ENCODE measurements at places on chromosomes 5 and 9.

GRCh38 chr9:109336409-109336808 lies 15.6 kb upstream of the EPB41L4B start:
- no peak for DNase-seq

DNA sequence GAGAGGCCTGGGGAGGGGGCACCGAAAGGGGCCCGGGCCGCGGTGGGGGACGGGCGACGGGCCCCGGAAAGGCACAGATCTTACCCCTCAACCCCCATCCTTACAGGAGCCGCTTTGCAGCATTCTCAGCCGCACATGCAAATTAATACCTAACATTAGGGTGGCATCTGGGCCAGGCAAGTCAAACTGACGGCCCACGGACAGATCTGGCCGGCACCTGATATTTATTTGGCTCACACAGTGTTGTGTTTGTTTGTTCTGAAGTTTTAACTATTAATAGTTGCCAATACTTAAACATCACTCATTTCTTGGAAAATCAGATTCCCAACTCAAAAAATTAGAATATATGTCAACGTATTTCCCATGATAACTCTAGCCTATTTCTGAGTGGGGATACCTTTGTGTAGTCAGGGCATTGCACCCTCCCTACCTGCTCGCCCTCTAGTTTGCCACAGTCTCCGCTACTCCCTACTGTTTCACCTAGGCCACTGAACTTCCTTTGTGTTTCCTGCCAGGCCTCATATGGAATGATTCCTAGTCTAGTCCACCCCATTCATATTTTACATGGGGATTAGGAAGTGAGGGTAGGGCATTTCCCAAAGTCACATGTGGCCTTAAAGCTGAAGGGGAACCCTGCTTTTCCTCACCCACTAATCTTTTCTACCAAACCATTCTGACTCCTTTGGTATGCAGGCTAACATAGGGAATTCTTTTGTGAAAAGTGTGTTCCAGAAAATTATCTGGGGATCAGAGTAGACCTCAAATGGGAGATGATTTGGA lies 71.9 kb upstream of the LARP1 start:
- DNase-seq: no peak

- no peak for DNase-seq
These were observed 21.2 kb downstream of the TXNDC8 start for GRCh38 chr9:110316261-110317075.

- no peak for DNase-seq
These were observed 2.2 kb upstream of the PBX3 start for GRCh38 chr9:125745018-125745417.

DNA sequence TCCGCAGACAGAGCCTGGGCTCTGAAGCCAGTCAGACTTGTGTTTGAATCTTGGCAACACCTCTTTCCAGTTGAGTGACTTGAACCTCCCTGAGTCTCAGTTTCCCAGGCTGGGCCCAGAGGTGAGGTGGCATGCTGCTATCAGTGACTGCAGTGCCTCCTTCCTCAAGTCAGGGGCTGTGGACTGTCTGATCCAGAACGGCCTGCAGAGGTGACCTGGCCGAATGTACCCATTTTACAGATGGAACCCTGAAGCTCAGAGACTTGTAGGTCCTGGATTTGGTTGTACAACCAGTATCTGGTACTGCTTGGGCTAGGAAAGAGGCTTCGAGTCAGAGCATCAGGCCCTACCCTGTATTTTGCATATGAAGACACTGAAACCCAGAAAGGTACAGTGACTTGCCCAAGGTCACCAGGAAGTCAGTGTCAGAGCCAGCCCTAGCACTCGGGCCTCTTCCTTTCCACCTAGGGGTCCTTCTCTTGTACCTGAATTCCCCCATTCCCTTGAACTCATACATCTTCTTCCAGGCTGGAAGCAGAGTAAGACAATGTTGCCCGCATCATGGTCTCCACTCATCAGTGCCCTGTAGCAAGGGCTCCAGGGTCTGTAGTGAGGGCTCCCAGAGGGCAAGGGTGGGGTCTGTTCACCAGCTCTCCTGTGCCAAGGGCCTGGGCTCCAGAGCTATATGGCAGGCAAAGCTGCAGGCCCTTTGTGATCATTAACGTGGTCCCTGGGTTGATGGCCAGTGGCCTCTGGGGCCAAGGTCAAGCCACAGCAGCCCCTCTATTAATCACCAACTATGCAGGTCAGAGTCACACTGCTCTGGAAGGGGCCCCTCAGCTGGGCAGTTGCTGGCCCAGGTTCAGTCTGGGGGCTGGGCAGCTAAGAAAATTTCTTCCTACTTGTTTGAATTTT lies 28.5 kb downstream of the GSN start:
- DNase-seq: no peak

DNA sequence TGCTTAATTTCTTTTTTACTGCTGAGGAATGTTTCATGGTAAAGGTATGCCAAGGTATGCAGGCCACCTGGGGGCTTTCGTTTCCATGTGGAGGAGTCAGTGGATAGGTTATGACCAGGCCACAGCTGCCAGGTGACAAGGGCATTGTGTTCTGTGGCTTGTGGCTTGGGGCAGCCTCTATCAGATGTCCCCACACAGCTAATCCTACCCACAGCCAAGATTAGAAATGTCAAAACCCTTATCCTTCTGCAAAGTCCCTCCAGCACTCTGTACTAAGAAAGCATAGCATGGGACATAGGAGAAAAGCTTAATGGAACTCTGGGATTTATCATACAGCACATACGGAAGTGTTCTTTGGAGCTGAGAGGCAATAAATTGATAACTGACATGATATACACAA lies 171.2 kb upstream of the S1PR3 start:
- DNase-seq: no peak

- no peak for DNase-seq
These were observed 71.2 kb downstream of the EPB41L4B start for GRCh38 chr9:109249615-109250014.

- no peak for DNase-seq
These were observed 278.3 kb upstream of the PTGER4 start for GRCh38 chr5:40401284-40402006.

DNA sequence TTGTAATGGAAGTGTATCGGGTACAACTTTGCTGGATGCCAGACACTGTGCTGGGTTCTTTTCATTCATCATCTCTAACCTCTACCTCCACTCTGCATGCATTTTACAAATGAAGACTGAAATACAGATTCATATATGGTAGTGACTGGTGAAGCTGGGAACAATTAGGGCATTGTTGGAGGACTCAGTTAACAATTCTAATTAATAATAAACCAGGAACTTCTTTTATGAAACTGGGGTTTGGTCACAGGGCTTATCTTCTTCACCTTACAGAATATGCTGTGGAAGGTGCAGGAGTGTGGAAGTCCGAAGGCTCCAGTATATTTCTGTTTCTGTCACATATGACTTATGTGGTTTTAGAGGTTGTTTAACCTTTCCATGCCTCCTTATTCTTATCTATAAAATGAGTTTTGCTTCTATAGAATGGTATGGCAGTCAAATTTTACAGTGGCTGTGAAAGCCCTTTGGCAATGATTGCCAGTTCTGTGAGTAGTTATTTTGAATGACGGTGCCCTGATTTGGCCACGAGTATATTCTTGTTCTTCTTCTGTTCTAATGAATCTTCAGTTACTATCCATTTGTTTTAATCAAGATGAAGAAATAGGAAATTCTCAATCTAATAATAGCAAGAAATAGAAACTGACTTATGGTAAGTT lies 284.7 kb downstream of the GABRB2 start:
- DNase-seq: no peak

DNA sequence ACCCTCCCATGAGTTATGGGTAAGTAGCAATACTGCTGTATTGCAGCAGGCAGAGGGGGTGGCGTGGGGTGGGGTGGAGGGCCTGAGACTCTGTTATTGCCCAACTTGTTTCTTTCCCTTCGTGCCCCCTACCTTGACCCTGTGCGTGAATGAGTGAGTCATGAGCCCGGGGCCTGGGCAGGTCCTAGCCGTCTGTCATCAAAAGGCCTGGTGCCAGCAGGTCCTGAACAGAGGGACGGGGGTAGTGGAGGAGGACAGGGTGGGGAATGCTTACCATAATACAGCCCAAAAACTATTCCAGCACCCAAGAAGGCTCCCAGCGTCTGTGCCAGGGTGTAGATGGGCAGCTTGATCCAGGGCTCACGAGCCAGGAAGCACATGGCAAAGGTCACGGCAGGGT lies 4.3 kb downstream of the AQP3 start:
- no peak for DNase-seq

- no peak for DNase-seq
These were observed 272.3 kb downstream of the ZSWIM6 start for GRCh38 chr5:61604076-61605025.

GRCh38 chr5:96655506-96655905 lies 6.7 kb upstream of the CAST start:
- no peak for DNase-seq

- DNase-seq: no peak
These were observed 62.9 kb downstream of the HSD17B4 start for GRCh38 chr5:119515192-119515591.

DNA sequence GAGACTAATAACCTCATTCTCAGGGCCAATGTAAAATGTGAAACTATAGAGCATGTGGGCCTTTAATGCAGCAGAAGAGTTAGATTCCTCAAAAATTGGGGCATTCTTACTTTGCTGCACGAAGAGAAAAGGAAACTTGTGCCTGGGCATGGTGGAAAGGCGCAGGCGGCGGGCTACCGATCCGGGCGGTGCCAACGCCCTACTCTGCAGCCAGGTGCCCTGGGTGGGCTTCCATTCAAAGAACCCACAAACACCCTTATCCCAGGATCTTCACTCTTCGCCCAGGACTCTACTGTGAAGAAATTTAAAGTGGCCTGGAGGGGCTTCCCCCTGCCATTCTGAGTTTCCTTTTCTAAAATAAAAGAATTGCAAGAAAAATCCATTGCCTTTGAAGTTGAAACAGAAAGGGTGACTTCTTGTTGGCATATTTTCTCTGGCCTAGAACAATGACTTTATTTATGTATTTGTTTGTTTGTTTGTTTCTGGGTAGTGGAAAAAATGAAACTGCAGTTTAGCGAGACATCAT lies 124.9 kb downstream of the TMEM161B start:
- no peak for DNase-seq

GRCh38 chr9:27431543-27432147 lies 92.4 kb upstream of the IFNK start:
- no peak for DNase-seq

GRCh38 chr9:88528080-88528790 lies 6.7 kb upstream of the NXNL2 start:
- no peak for DNase-seq

GRCh38 chr5:10655161-10655971 lies 91.5 kb downstream of the ANKRD33B start:
- DNase-seq: no peak

DNA sequence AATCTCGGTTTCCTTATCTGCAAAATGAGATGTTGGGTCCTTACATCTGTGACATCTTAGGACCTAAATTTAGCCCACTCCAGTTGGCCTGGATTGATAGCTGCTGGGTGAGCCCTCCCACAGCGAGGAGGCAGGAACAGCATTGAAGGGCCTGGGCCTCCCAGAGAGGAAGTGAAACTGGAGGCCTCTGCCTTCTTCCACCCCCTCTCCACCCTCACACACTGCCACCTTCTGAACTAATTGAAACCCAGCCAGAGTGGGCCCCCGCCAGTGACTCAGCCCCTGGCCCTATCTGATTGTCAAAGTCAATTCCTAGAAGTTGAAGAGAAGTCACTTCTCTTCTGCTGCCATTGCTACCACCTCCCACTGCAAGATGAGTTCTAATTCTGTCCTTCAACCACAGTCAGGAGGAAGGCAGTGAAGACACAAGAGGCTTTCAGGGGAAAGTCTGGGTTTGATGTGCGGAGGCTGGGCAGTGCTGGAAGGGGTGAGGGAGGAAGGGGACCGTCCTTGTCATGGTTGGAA lies 55.2 kb upstream of the NEK6 start:
- DNase-seq: no peak

GRCh38 chr9:114206221-114206789 lies 51.0 kb downstream of the COL27A1 start:
- DNase-seq: no peak

GRCh38 chr5:83540783-83541182 lies 69.2 kb downstream of the VCAN start:
- DNase-seq: no peak

- DNase-seq: no peak
These were observed 1746.6 kb upstream of the C9orf72 start for GRCh38 chr9:29319736-29320513.

DNA sequence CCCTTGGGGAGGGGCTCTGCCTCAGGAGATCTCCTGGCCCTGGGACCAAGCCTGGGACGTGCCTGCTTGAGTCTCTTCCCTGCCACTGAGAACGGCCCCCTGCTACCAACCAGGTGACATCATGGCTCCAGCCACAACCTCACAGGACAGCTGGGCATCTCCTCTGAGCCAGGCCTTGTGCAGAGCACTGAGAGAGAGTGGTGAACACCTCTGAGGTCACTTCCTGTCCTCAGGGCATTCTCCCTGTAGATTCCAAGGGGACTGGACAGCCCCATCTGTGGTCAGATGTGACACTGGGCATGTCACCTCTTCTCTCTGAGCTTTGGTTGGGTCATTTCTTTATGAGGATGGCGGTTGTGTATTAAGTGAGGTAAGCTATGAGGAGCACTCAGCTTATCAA lies 172.0 kb downstream of the MELK start:
- no peak for DNase-seq

- no peak for DNase-seq
These were observed 40.4 kb downstream of the ACTBL2 start for GRCh38 chr5:57442080-57442839.

GRCh38 chr5:2311851-2312250 lies 429.1 kb upstream of the IRX4 start:
- DNase-seq: no peak

GRCh38 chr9:104287253-104287878 lies 193.3 kb downstream of the SMC2 start:
- no peak for DNase-seq

DNA sequence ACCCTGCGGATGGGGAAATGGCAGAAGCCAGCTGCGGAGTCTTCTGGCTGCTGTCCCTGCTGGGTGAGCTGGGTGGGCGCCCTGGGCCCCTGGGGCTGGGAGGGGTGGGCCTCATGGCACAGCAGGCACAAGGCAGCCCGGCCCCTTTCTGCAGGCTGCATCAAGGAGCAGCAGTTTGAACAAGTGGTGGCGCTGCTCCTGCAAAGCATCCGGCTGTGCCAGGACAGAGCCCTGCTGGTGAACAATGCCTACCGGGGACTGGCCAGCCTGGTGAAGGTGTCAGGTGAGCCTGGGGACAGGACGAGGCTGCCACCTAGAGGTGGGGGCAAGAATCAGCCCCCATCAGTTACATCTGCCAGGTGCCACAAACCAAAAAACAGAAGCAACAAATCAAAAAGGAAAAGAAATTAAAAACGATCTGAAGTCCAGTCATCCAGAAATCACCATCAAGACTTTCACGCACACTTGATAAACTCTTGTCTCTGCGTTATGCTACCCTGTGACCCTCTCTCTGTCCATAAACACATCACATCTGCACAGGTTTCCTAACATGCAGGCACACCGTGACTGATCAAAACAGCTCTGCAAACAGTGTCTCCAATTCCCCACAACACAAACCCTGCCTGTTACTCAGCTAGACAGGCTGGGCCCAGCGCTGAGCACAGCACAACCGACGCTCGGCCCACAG lies 13.9 kb downstream of the REXO4 start:
- no peak for DNase-seq

DNA sequence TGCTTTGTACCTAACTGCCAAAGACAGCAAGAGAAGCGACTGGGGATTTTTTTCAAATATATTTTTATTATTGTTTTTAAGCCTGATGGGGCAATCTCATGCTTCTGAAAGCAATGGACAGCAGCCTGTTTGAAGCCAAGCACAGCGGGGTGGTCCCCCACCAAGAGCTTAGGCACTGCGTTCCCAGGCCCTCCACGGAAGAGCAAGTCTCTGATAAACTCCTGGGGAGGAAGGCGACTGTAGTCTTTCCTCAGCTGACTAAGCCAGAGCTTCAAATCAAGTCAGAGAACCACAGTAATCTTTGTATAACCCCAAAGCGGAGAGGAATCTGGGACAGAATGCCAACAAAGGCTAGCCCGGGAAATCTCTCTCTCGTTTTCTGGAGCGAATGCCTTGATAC lies 54.4 kb downstream of the ARSB start:
- no peak for DNase-seq

Measured in NCI-H187 treated with DMSO at 0.1 percent for 48 hours (cell line).